ENCODE measurements at places on chromosomes 7 and 10.
A peak's percentile ranks its signal among the peaks of the same experiment; 100 is the strongest.

DNA sequence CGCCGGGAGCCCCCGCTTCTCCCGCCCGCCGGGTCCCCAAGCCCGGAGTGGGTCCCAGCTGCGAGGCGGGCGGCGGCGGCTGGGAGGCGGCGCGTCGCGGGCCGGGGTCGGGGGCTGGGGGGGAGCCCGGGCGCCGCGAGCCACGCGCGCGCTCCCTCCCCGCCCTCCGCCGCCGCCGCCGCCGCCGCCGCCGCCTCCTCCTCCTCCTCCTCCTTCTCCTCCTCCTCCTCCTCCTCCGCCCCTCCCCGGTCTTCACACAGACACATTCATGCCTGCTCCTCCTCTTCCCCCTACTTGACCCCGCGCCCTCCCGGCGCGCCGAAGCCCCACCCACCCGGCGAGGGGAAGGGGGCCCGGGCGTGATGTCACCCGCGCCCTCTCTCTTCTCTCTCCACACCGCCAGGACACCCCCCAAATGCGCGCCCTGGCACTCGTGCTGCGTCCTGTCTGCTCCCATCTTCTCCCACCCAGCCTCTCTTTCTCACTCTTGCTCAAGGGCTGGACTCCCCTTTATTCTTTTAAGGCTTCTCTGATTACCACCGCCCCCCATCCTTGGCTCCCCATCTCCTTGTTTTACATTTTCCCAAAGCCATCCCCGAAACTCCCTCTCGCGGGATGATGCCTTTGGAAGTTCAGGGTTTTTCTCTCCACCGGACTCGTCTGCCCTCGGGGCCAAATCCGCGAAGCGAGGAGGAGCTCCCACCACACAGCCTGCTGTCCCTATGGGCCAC lies 967 bp upstream of the GLI3 start:
- DNase-seq = peak; percentile 76

- DNase-seq = no peak
These were observed 108.8 kb upstream of the FEZF1 start for GRCh38 chr7:122413339-122413738.

DNA sequence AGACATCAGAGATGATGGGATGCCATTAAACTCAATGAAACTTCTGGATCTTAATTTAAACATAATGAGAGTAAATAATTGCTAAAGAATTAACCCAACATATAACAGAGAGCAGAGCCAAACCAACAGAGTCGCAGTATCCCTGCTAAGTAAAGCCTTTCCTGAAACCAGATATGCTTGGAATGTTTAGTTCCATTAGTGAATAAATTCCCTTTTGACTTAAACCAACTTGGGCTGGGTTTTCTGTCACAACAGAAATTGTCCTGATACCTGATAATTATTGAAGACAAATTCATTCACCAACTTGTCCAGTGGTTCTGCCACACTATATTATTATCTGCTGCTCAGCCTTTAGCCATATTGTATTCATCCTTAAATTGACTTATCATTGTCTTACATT lies 286.7 kb downstream of the FZD1 start:
- DNase-seq = no peak

- peak; percentile 26 for DNase-seq
These were observed 604 bp upstream of the SHTN1 start for GRCh38 chr10:117005527-117006055.

GRCh38 chr10:123526356-123527064 lies 139.6 kb upstream of the GPR26 start:
- DNase-seq = no peak

DNA sequence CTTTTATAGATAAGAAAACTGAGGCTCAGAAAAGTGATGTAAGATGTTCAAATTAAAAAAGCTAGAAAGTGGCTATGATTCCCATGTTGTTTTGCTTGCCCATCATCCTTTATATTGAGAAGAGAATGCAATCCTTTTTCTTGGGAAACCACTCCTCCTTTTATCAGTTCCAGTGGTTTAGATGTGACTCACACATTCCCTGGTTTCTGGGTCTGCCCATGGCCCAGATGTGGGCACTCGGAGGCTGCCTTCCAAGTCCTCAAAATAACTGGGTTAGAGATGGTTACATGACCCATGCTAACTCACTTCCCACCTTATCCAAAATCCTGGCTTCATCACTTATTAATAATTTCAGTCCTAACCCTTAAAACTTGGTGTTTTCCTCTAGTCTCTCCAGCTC lies 550.0 kb downstream of the MDFIC start:
- no peak for DNase-seq

DNA sequence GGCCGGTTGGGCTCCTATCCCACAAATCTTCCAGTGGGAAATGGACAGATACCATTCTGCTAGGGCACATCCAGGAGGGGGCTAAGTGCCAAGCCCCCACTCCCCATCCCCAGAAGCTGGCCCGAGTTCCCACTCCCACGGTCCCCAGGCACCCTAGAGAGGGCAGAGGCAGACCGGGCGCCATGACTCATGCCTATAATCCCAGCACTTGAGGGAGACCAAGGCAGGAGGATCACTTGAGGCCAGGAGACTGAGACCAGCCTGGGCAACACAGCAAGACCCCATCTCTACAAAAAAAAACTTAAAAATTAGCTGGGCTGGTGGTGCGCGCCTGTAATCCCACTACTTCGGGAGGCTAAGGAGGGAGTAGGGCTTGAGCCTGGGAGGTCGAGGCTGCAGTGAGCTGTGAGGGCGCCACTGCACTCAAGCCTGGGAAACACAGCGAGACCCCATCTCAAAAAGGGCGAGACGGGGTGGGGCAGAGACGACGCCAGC lies 870 bp downstream of the GNA12 start:
- no peak for DNase-seq

DNA sequence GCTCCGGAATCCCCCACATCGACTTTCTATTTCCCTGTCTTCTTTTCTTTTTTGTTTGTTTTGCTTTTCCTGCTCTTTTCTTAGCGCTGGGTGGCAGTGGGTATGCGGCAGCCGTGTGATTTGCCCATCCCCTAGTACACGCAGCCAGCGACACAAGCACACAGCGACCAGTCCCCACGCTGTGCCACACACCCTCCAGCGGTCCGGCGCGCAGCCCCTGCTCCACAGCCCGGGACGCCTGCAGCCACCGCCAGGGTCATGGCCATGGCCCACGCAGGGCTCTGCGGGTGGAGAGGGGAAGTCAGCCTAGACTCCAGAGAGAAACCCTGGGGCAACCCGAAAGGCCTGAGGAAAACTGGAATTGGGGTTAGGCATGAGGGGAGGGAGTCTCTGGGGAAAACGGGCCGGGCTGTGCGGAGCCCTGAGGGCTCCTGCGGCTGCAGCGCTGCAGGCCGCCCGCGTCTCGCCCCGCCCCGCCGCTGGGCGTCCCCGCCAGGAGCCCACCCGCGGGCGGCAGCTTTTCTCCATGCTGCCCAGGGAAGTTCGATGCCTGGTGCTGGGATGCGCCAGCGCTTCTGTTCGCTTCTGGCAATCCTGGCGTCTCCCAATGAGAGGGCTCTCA lies 2.5 kb downstream of the CHRM2 start:
- peak; percentile 23 for DNase-seq

- DNase-seq = no peak
These were observed 1012.4 kb upstream of the C7orf33 start for GRCh38 chr7:147578196-147578595.

DNA sequence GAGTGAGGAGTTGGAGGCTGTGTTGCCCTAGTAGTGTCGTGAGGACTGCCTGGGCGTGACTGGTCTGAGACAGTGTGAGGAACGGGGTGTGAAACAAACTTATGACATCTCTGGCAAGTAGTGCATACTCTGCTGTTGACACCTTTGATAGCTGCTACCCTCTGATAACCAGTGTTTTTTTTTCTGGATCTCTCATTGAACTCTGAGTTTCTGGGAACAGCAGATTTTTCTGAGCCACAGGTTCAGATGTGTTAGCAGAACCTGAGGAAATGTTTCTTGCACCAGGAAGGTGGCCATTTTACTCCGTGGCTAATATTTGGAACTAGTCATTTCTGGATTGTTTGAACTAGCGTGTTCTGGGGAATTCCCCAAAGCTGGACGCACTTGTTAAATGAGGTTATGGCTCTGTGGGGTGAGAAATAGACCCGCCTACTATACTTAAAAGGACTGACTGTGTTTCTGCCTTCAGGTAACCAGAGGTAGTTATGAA lies 52.9 kb downstream of the AUTS2 start:
- no peak for DNase-seq

- no peak for DNase-seq
These were observed 73.0 kb downstream of the TCF7L2 start for GRCh38 chr10:113023017-113023416.

DNA sequence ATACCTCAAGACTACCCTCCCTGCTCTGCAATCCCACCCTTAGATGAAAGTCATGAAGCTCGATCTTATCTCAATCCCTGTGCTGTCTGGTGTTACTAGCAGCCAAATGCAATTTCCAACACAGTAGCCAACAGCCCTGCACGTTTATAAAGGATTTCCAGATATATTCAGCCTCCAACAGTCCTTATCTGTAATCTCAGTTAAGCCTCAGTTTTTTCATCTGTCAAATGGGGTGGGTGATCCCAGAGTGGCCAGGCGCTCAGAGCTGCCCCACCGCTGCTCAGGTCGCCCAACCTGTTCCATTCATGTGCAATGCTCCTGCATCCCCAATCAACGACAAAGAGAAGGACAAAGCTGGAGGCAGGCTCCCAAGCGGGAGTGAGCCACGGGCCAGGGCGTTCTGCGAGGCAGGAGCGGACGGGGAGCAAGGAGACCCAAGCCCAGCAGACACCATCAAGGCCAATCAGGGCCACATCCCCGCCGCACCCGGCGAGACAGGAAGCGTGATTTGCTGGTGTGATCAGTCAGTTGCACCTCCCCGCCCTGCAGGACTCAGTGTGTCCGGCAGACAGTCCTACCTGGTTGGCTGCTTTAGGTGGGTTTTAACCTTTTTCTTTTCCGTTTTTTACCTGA lies 19.7 kb downstream of the PDGFA start:
- DNase-seq = no peak

DNA sequence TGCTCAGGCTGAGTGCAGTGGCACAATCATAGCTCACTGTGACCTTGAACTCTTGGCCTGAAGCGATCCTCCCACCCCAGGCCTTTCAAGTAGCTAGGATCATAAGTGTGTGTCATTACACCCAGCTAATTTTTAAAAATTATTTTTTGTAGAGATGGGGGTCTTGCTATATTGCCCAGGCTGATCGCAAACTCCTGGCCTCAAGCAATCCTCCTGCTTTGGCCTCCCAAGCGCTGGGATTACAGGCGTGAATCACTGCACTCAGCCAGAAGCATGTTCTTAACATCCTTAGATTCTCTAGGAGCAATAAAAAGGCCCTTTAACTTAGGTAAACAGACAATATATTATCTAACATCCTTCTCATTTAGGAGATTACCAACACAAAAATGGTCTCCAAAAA lies 38.3 kb upstream of the EFCAB10 start:
- DNase-seq = no peak

DNA sequence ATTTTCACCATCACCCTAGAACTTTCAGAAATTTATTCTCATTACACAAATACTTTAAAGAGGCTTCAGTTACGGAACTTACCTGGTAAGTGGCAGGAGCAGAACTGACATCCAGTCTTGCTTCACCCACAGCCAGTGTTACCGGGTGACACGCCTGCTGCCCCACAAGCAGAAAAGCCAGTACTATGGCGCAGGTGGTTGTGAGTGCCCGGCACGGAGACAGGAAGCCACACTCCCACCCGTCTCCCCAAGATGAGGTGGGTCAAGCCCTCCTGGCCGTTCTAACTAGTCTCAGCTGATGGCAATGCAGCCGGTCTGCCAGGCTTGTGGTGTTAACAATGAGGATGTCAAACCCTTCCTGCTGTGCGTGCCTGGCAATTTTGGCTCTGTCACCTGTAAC lies 86.9 kb downstream of the PROSER2 start:
- DNase-seq = no peak

DNA sequence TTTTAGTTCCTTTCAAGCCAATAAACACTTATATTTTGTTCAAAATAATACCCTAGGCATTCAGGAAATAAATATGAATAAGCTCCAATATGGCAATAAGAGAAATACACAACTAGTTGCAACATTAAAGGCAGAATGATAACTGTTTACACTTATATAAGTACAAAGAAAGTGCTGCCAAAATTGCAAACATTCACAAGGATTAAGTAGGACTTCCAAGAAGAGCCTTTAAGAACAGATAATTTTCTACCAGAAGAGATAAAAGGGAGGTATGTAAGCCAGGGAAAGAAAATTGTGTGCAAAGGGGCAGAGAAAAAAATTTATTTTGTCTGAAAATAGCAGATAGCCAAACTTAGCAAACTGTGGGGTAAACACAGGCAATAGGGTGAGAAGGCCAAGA lies 83.8 kb downstream of the CTNNA3 start:
- DNase-seq = no peak

GRCh38 chr7:151503902-151504714 lies 15.6 kb downstream of the RHEB start:
- DNase-seq = no peak

DNA sequence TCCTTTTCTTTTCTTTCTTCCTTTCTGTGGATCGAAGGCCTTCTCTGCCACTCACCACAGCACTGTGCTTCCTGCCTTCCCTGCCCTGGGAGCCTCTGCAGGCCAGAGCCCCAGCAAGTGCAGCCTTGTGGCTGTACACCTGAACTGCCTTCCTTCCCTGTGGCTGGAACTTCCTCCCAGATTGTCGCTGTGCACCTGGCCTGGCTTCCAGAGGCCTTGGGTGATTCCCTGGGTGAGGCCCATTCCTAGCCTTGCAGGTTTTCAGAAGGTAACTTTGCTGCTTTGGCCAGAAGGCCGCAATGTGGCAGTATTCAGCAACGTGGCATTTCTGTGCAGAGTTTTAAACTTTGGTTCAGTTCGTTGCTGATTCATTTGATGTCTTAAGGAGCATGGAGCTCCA lies 50.1 kb upstream of the RASGEF1A start:
- no peak for DNase-seq

DNA sequence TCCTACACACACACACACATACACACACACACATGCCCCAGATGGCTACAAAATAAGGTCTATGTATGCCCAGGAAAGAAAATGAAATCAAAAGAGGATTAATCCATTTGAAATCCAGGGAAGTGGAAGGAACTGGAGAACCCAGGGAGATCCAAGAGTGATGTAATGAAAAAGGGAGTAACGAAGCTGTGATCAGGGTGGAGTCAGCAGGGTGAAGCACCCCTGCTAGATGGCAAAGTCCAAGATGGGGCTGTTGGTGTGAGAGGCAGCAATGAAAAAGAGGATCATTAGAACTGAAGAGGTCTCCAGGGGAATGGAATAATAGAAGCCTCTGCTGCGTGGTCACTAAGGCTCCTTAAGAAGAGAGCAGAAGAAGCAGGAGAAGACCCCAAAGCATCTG lies 43.6 kb upstream of the IL6 start:
- no peak for DNase-seq

Data from neuronal stem cell (in vitro differentiated cells).